Panc1 (cell line): ENCODE measurements at places on chromosomes 2 and 18.

DNA sequence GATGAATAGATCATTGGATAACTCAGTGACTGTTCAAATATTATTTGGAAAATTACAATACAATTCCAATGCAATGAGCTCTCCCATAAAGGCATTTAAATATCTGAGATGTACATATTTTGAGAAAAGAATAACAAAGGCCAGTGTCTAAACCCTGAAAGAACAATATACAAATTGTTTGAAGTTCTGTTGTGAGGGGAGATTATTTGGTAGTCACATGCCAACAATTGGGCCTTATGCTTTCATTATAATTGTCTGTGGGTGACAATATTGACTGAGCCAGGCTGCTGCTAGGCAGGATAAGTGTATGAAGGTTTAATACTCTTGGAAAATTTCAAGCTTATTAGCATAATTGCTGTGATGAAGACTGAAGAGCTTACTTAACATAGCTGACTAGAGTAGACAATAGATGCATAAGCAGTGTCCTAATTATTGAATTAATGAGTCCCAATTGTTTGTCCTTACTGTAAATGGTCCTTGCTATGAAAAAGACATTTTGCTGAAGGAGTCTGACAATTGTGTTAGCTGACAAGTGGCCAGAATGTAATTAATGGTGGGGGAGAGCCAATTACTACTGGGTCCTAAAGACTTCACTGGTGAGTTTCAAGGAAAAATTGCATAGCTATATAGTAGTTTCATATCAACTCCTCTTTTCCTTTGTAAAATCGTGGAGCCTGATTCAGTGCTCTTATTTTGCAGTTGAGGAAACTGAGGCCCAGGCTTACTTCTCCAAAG lies 5.0 kb upstream of the SMAD2 start:
- no peak for DNase-seq

GRCh38 chr2:98731894-98732349 lies 990 bp upstream of the MGAT4A start:
- no peak for DNase-seq

DNA sequence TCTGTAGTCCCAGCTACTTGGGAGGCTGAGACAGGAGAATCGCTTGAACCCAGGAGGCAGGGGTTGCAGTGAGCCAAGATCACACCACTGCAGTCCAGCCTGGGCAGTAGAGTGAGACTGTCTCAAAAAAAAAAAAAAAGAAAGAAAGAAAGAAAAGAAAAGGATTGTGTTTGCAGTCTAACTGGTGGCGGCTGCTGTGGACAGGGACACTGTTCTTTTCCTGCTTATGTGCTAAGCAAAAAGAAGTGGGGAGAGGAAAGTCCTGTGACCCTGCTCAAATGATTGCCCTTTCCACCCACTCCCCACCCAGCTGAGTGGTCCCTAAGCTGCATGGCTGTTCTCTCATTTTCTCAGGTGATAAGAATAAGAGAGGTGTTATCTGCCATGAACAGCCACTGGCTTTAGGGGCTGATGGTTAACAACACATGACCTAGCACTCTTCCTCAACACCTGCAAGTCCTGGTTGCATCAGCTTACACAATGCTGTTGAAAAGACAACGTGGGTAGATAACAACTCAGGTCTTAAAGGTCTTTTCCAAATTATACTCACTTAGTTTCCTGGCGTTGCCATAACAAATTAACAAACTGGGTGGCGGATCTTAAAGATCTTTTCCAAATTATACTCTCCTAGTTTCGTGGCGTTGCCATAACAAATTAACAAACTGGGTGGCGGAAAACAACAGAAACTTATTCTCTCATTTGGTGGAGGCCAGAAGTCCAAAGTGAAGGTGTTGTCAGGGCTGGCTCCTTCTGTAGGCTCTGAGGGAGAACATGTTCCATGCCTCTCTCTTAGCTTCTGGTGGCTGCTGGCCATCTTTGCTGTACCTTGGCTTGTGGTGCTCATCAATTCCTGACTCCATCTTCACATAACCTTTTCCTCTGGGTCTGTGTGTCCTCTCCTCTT lies 90.3 kb upstream of the RTN4 start:
- DNase-seq, result no peak

DNA sequence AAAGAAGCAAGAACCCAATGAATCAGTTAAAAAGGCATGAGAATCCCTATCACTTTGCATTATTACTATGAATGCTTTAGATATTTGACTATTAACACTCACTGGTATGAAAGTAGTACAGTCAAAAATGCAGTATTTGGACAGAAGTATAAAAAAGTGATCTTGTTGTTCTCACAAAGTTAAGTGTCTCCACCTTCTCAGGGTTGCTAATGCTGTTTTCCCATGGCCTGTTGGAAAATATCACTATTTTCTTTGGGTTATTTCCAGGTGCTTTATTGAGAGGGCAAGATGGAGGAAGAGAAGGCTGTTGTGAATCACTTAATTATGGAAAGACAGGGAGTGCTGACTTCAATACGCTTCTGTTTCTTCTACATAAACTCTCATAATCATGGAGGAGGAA lies 13.6 kb upstream of the CREB1 start:
- DNase-seq, result no peak

DNA sequence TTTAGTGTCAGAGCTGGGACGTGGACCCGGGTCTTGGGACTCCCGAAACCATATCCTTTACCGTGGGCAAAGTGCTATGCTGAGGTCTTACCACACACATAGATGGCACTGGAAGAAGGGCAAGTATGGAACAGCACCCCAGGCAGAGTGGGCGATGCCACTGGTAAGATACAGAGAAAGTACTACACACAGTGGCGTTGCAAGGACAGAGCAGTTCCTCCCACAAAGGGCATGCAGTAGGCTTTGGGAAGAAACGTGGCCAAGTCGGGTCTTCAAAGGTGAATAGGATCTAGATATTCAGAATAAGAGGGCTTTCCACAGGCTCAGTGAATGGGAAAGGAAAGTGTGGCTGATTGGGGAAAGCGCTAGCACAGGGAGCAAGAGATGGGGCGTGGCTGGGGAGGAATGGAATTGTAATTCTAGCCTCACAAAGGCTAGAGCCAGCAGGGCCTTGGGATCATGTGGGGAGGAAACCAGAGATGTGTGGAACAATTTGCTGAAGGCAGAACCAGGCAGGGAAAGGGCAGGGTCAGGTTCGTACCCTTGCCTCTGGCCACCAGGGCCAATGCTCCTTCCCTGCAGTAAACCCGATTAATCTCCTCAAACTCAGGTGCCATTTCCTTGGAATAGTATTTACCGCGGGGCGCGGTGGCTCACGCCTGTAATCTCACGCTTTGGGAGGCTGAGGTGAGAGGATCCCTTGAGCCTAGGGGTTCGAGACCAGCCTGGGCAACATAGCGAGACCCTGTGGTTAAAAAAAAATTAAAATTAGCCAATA lies 36.0 kb downstream of the PCBP1 start:
- no peak for DNase-seq

DNA sequence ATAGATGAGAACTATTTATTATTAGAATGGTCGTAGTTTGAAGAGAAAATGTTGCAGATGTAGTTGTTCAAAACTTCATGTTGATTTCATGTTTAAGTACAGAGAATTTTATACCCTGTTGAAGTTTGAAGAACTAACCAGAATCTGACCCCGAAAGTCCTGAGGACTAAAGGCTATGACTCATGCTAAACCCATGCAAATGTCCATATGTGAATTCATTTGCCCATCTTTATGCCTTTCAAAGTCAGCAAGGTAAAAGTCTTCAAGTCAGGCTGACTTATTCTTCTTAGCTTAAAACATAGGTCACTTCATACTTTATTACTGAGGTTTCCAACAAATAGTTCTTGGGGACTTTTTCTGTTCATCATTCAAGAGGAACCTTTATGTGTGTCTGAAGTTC lies 185.5 kb downstream of the CCDC85A start:
- no peak for DNase-seq

DNA sequence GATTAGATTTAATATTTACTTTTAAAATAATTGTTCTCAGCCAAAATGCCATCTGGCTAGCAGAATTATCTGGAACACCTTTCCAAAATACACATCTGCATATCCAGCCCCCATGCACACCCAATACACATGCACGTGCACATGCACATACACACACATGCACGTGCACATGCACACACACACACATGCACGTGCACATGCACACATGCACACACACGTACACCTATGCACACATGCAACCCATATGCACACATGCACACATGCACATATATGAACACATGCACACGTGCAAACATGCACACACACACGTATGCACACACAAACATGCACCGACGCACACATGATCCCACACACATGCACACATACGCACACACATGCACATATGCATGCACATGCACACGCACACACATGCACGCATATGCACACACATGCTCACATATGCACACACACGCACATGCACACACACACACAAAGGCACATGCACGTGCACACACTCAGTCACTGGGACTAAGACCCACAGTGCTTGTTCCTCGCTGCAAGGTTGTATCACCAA lies 53.5 kb downstream of the COPS8 start:
- no peak for DNase-seq

DNA sequence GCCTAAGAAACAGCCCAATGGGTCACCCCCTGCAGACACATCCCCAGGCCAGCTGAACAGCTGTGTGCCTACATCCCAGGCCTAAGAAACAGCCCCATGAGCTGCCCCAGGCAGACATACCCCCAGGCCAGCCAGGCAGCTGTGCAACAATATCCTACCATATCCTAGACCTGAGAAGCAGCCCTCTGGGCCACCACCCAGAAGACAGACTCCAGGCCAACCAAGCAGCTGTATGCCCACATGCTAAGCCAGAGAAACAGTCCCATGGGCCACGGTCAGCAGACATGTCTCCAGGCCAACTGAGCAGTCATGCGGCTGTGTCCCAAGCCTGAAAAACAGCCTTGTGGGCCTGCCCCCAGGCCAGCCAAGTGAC lies 205.5 kb downstream of the ATAD2B start:
- DNase-seq, result no peak

DNA sequence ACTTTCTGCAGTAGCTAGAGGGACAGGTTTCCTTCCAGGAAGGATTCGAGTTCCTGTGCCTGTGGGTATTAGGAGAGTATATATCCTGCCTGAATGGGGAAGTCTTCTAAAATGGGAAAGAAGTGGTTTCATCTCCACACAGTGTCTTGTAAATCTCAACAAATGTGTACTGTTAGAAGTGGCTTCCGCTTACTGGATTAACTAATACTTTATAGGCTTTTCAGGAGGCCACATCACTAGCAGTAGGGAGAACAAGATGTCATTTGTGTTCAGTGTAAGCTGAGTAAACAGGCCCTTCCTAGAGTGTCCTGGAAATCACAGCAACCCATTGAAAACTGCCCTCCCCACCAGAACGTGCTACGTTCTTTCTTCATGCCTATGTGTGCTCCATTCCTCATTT lies 12.5 kb upstream of the POLR1B start:
- no peak for DNase-seq

DNA sequence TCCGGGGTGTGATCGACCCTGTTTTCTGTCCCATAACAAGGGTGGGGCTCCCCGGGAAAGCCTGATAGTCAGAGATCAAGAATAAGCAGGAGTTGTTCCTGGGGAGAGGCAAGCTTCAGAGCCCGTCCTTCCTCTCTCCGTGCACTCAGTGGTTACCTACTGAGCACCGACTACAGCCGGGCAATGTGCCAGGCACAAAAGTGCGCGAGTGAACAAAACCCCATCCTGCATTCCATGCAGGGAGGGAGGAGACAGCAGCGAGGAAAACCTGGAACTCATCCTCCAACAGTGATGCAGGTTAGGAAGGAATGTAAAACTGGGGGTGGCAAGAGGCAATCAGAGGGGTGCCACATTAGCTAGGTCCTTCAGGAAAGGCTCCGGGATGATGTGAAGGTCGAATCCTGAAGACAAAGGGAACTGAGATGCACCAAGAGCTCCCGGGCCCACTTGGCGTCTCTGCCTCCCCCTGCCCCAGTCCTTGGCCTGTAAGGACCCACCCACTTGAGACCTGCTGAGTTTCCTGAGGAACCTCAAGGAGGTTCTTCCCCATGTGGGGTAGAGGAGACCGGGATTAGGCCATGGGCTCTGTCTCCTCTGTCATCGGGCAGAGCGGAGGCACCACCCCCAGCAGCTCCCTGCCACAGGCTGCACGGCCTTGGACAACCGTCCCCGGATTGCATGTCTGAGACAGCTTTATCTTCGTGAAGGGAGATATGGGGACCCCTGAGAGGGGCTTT lies 198.2 kb downstream of the NDUFA10 start:
- DNase-seq, result no peak

DNA sequence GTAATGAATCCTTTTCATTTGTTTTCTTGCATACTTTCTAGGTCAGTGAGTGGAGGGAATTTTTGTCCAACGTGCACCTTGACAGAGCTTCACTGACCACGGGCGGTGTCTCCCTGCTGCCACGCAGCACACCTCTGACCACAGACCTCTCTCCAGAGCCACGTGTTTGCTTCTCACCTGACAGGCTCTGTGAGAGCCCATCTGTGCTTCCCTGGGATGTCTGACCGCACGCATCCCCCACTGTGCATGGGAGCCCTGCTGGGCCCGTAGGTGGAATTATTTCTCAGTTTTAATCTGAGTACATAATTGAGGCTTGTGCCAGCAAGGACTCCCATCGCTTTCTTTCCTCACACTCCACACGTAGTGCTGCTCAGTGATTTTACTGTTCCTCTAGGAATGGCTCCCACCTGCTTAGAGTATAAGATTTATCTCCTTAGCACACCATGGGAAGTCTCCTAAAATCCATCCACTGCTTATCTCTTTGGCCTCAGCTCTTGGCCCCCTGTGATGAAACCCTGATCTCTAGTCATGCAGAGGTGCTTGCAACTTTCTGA lies 482.6 kb downstream of the TSN start:
- no peak for DNase-seq

DNA sequence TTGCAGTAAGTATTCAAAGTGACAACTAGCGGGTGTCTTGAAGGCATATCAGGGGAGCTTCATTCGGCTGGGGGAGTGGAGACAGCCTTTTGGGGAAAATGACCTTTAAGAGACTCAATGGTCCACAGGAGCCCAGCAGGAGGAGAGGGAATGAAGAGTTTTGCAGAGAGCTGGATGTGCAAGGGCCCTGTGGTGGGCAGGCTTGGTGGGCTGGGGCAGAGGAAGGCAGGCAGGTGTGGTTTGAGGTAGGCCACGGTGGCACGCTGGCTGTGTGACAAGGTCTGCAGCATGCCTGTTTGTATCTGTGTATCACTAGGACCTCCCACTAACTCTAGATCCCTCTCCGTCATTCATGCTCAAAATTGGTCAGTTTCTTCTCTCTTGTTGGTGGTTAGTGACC lies 53.7 kb downstream of the CD8B2 start:
- no peak for DNase-seq

DNA sequence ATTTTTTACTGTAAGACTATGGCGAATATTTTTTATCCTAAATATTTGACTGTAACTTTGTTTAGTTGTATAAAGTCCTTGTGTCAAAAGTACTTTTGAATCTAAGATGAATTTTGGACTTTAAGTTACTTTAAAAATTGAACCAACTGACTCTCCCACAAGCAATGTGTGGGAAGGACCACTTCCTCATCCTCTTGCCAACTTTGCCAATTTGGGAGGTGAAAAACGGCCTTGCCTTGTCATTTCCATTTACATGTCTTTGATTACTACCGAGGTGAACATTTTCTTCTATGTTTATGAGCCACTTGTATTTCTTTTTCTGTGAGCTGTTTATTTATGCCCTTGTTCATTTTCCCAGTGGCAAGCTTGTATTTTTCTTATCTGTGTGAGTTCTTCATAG lies 12.8 kb upstream of the MSGN1 start:
- no peak for DNase-seq
